Activated T-cell treated with anti-CD3 and anti-CD28 coated beads, Interleukin-2, amount 50 U/mL, for 1 hour (primary cell): ENCODE measurements at places on chromosomes 2 and 18.

DNA sequence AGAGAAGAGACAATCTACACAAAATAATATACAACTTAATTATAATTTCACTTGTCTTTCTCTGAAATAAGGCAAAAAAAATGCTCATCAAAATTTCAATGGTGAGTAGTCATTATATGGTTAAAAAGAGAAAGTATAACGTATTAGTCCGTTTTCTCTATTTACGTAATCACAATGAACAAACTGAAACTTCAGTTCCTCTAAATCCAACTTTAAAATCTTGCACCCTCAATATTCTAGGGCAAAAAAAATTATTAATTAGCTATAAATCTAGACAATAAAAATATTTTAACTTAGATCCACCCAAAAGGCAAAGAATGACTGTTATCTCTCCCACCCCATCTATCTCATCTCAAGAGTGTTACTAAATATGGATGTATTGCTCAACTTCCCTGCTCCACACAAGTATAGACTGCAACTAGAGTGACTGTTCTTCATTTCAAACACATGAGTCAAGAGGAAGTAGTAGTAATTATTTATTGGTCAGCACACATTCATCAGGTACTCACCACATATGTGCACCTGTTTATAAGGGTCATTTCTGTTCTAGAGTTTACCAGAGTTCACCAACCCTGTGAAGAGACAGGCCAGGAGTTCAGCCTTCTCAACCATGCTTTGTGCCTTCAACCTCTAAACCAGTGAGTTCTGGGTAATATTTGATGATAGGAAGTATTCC lies 36.4 kb downstream of the STK39 start:
- DNase-seq, result no peak

DNA sequence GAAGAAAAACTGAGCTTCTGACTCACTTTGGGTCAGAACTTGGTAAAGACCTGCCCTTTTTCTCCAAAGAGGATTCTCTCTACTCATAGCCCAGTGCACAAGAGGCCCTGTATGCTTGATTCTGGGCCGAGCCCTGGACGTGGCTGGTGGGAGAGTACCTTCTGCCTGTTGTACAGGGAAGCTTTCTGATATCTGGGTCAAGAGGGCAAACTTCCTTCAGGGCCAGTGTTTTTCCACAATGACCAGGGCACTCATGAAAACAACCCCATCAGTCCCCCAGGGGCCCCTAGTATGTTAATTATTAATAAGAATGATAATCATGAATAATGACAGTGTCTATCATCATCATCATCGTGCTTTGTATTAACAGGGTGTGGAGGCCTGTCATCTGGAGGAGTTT lies 90.0 kb downstream of the TGFA start:
- DNase-seq, result no peak

DNA sequence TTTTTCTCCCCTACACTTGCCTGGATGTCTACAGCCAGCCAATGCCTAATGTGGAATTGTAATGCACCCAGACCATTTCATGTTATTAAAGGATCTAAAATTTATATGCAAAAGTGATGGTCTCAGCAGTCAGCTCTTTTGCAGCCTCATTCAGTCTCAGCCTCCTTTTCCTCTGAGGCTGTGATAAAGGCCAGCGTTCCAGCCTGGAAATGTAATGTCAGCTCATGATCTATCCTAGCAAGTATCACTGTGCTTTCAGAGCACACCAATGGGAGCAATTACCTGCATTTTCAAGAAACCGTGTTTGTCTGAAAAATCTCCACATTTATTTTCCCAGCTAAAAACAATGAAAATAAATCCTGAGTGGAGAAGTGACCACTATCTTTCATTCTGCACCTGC lies 274.6 kb downstream of the CDH20 start:
- DNase-seq, result no peak

DNA sequence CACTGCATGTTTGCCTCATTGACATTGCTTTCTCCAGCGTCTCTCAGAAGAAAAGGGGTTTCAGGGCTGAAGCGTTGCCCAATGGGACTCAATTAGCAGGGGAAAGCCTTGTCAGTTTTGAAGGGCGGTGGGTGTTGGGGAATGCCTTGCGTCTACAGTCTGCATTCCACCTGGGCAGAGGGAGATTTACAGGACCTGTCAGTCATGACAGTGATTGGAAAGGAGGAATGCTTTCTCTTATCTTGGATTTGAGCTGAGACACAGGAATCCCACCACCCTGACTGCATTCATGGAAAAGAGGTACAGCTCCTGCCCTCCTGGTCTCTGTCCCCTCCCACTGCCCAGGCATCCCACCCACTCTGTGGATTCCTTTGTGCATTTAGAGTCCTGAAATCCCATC lies 123.9 kb downstream of the ACKR3 start:
- no peak for DNase-seq

DNA sequence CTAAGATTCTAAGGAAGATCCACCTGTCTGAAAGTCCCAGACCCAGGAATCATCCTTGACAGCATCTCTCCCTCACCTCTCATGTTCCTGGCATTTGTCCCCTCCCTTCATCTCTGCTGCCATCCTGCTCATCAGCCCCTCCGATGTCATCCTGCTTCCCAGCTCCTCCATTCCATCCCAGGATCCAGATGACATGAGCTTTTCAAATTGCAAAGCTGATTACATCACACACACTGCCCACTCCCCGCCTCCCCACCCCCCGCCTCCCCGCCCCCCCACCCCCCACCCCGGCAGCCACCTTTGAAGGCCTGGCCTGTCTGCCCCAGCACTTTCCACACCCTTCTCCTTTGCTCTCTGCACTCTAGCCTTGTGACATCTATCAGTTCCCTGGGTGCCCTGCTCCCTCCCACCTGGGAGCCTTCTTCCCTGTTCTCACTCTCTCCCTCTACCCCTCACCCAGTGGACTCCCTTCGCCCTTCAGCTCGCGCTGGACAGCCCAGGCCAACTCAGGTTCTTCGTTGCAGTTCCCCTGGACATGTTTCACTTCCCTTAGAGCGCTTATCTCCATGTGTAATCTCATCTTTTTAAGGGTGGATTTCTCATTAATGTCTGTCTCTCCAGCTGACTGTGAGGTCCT lies 61.6 kb downstream of the DNMT3A start:
- no peak for DNase-seq

GRCh38 chr2:176781570-176782217 lies 430.9 kb upstream of the HNRNPA3 start:
- DNase-seq, result no peak

DNA sequence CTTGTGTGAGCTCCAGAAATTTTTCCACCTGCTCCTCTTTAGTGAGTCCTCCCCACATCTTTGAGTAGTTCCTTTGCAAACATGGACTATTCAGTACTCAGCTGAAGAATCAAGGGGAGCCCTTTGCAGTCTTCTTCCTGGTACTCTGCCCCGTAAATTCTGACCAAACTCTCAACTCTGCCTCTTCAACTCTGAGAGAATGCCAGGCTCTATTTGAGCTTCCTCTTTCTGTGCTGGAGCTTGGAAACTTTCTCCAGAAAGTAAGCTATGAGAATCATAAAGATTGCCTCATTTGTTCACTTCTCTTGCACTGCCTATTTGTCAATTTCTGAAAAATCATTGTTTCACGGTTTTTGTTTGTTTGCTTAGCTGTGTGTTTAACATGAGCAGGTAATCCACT lies 7.4 kb upstream of the STAT4 start:
- no peak for DNase-seq

DNA sequence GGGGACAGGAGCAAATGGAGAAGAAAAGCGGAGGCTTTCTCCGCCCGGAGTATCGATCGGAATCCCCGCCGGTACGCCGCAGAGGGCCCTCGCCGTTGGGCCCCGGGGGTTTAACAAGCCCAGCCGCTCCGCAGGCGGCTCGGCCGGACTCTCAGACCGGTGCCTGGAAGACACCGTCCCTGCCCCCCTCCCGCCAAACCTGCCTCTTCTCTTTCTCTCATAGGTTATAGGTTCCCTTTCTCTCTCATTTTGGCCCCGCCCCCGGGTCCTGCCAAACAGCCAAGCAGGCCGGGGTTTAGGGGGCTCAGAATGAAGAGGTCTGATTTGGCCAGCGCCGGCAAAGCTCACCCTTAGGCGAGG lies 4.4 kb downstream of the ONECUT2 start:
- no peak for DNase-seq

GRCh38 chr2:139613264-139613663 lies 833.1 kb upstream of the NXPH2 start:
- no peak for DNase-seq

GRCh38 chr2:30645081-30645744 lies 162.0 kb downstream of the CAPN13 start:
- no peak for DNase-seq

DNA sequence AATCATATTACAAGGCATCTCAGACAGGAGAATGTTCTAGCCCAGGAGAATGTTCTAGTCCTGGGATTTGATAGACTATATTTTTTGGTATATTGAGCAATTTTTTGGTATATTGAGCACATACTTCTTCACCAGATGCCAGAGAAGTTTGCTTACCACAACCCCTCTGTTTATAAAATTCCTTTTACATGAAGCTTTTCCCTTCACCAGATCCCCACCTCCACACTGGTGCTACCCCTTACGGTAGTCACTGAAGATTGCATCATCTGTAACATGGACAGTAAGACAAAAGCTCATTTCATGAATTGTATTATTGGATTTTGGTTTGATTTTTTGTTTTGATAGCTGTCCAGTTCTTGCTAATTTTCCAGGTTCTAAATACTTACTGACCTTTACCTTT lies 7.2 kb upstream of the HNMT start:
- no peak for DNase-seq

GRCh38 chr18:76875390-76876325 lies 53.3 kb downstream of the ZNF236 start:
- no peak for DNase-seq

GRCh38 chr18:36411745-36412168 lies 114.2 kb downstream of the FHOD3 start:
- DNase-seq, result no peak

- DNase-seq, result no peak
Observed at GRCh38 chr2:26380281-26380680, 21.4 kb upstream of the DRC1 start.

DNA sequence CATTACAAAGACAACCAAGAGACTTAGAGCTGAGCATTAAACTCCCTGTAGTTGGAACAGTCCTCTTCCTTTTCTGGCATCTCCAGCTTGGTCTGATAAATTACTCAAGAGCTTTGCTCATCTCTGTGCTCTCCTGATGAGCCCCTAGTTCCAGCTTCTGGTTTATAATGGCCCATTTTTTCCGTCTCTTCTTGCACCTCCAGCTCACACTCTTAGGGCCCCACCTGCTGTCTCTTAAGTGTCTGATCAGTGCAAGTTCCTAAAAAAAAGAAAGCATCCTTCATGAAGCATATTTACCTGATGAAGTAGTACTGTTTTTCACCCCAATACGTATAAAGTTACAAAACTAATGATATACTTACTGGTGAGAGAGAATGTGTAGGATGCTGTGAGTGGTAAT lies 822.9 kb downstream of the RNF144A start:
- no peak for DNase-seq

- DNase-seq, result no peak
Observed at GRCh38 chr2:173010233-173010632, 65.4 kb upstream of the MAP3K20 start.

- no peak for DNase-seq
Observed at GRCh38 chr2:168462543-168463045, 6.5 kb downstream of the CERS6 start.

GRCh38 chr2:118296663-118297062 lies 208.4 kb downstream of the INSIG2 start:
- DNase-seq, result no peak

DNA sequence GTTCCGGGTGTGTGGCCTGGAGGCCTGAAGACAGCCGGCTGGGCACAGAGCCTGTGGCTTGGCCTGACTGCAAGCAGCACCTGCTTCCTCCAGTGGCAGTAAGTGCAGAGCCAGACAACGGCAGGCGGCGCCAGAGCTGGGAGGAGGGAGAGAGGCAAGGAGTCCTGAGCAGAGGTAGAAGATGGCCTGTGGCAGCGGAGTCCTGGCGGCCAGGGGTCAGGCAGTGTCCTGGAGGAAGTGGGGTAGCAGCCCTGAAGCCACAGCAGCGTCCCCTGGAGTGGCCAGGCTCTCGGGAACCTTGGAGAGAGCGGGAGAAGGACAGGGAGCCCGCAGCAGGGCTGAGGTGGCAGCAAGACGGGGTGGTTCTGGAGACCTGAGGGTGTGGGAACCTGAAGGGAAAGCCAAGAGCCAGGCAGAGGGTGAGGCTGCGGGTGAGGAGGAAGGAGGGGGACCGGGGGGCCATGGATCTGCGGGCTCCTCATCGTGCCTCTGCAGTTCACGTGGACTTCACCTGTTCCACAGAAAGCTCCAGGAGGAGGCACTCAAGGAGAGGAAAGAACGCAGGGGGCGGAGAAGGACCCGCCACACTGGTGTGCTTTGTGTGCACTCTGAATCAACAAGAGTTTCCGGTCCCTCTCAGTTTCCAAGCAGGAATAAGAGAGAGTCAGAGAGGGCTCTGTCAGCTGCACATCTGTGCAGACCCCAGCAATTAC lies 85.9 kb downstream of the USP40 start:
- DNase-seq, result no peak

GRCh38 chr2:170714381-170715061 lies 616 bp upstream of the SP5 start:
- peak; percentile 31 for DNase-seq

DNA sequence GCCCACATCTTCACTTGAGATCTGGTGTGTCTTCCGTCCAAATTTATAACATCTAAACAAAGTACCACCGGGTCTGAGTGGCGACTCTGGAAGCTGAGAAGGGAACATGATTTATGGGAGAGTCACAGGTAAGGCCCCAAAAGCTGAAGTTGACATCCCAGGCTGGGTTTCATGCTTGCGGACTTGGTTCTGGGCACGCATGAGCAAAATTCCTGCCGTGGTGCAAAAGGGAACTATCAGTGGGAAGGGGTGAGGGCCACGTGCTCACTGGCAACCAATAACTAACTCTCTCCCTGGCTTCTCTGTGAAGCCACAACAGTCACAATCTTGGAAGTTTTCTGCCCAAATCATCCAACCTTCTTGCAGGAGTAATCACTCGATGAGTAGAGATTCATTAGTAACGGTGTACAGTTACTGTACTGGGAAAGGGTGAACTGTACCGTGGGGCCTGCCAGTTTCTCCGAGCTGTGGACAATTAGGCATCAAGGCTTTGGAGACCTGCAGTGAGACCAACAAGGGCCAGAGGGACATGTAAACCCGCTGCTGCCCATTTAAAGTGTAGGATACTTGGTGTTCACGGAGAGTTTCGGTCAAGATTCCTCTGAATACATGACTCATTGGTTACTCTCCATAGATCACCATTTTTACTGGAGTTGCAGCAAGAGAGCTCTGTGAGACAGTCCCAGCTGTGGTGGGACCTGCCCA lies 69.4 kb upstream of the ASB18 start:
- DNase-seq, result no peak

DNA sequence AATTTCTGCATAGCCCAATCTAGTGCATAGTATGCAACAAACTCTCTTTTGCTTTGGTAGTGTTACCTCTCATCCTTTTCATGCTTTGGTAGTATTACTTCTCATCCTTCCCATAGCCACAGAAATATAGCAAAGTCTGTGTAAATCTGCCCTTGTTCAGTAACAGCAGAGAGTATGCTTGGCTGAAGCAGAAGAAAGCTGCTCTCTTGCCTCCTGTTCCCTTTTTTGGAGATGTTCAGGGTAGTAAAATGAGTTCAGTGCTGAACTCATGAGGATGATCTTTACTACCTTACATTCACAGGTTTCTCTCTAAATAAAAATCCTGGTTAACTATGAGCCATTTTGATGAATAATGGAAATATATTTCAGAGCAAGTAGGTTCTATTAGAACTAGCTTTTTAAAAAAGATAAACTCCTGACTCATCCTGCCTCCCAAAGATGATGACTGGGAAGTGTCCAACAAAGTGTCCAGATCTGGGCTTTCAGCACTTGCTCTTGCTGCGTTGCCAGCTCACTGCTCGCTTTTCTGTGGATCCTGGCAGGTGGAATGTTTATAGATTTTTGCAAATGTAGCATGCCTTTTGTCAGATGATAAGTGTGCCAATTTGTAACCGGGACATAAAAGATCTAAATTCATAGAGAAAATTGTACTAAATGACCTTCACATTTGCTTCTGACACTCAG lies 29.4 kb upstream of the CHMP3 start:
- no peak for DNase-seq
